ENCODE measurements at places on chromosomes 4 and X. TPM values are rescaled to one million over a fixed set of nuclear protein-coding genes. Genes with fewer than 3 reads are reported as not detected.

The SNCA gene
- 2.0 TPM for total RNA-seq

The TEX13C gene
- total RNA-seq, result not detected

The PDE5A gene
- total RNA-seq, result 402 TPM

The REELD1 gene
- not detected for total RNA-seq

The DMP1 gene
- not detected for total RNA-seq

The PORCN gene
- total RNA-seq, result 10.8 TPM

The HELT gene
- total RNA-seq, result not detected

The BGN gene
- total RNA-seq, result 10.5 TPM

The STARD8 gene
- 7.3 TPM for total RNA-seq

The CXCL9 gene
- total RNA-seq, result not detected

The AKAP4 gene
- total RNA-seq, result not detected

The GAGE2A gene
- total RNA-seq, result not detected

The DUSP21 gene
- total RNA-seq, result not detected
